ENCODE measurements at places on chromosomes 6 and 20.

- DNase-seq: no peak
These were observed 374.5 kb downstream of the RNGTT start for GRCh38 chr6:88588938-88589337.

- DNase-seq: peak; percentile 55
These were observed 78.4 kb downstream of the GMPR start for GRCh38 chr6:16316741-16317251.

- no peak for DNase-seq
These were observed 97.2 kb upstream of the DOK5 start for GRCh38 chr20:54377992-54378773.

GRCh38 chr20:52972190-52972937, at the start of gene TSHZ2:
TSHZ2 (plus strand) TSS chr20:52972358; CDS start chr20:52973294, 936 bp downstream.
- no peak for DNase-seq

DNA sequence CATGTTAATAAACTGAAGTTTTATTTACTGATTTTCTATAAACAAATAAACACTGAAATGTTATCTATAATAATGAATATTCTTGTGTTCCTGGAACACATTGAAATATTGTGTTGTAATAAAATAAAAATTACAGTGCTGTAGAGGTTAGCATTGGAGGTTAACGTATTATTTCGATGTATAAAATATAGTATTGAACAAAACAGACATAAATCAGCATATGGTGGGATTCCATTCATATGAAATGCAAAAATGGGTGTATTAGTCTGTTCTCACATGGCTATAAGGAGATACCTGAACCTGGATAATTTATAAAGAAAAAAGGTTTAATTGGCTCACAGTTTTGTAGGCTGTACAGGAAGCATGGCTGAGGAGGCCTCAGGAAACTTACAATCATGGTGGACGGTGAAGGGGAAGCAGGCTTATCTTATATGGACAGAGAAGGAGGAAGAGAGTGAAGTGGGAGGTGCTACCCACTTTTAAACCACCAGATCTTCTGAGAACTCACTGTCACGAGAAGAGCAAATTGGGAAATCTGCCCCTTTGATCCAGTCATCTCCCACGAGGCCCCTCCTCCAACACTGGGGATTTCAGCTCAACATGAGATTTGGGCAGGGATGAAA, 24.6 kb upstream of the BMP6 start:
- DNase-seq: peak; percentile 86

- no peak for DNase-seq
These were observed 29.2 kb downstream of the MOCS1 start for GRCh38 chr6:39904946-39905639.

DNA sequence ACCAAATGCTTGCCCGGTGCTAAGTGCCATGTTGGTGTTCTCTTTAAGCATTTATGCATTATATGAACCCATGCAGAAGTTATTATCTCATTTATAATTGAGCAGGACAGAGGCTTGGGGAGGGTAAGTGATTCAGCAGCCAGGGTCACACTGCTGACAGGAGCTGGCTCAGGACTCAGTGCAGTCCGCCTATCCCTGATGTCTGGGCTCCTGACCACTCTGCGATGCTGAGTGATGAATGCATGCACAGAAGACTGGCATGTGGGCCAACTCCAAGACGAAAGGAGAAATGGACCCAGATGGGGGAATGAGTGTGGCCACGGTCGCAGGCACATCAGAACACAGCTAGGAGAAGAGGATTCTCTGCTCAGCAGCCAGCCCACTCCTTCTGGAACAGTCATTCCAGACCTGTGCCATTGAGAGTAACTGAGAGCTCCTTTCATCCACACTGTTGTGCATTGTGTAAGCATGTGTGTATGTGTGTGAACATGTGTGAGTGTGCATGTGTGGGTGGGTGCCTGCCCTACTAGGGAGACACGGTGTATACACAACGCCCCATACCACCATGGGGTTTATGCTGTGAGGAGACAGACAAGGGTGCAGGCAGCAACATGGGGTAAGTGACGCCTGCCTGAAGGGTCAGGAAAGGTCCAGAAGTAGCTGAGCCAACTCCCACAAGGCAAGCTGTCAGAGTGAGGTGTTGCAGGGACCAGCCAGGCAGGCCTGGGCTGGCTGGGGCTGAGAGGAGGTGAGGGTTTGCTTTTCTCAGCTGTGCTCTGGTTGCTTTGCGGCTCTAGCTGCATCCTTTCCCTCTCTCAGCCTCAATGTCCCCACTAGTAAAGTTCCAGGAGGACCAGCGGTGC, 97.8 kb upstream of the PMEPA1 start:
- no peak for DNase-seq

DNA sequence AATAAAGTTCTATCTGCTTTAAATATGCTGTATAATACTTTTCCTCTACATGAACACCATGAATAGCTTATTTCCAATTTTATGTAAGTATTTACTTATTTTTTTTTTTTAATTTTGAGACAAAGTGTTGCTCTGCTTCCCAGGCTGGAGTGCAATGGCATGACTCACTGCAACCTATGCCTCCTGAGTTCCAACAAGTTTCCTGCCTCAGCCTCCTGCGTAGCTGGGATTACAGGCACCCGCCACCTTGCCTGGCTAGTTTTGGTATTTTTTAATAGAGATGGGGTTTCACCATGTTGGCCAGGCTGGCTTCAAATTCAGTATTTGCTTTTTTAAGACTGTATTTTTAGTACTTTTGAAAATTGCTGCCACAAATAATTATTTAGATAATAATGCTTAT, 1365.9 kb downstream of the GRIK2 start:
- no peak for DNase-seq

- no peak for DNase-seq
These were observed 670.2 kb downstream of the RFPL4B start for GRCh38 chr6:113017353-113017752.

GRCh38 chr20:11926292-11926998, 8.8 kb downstream of the BTBD3 start:
- no peak for DNase-seq
